Activated B cell treated with CpG ODN at 0.5 μM for 24 hours (primary cell): ENCODE measurements at places on chromosomes 3 and 15. TPM values are rescaled to one million over a fixed set of nuclear protein-coding genes. Genes with fewer than 3 reads are reported as not detected.

- no peak for DNase-seq
These were observed 15.8 kb downstream of the CSPG4 start for GRCh38 chr15:75696854-75697259.

DNA sequence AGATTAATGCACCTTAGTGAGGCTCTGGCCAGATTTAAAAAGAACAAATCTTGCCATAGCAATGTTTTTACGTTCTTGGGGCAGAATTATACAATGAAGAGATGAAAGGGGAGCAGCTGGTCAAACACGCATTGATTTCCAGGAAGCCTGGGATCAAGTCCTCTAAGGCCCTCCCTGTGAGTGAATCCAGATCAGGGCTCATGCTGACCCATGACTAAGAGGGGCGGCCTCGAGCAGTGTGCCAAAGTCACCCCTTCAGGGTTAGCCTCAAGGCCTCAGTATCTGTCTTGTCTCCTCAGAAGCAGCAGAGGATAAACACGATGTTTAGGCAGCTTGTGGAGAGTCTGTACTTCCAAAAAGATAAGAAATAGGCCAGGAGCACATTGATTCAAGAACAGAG is 9.3 kb upstream of the RBP1 start:
- no peak for DNase-seq

- no peak for DNase-seq
These were observed 50.7 kb upstream of the FOXB1 start for GRCh38 chr15:59953392-59953883.

DNA sequence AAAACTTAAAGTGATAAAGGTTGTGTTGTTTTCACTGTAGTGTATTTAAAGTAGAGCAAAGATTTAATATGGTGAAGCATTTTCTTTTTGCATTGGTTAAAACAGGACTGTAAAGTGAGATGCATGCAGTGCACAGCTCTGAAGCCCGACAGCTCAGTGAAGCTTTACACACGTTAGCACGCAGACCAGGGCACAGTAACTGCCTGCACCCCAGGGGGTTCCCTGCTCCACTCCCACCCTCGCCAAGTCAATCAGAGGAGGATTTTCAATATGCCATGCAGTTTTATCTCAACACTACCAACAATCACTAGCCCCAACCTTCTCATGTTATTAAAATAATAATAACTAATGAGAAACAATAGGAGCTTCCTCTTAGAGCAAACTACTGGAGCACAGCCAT is 28.1 kb upstream of the BCL2L10 start:
- no peak for DNase-seq

RTP2 gene
- not detected in 2 replicates for total RNA-seq

- DNase-seq = no peak
These were observed 24.7 kb downstream of the MINDY2 start for GRCh38 chr15:58795825-58796224.

DNA sequence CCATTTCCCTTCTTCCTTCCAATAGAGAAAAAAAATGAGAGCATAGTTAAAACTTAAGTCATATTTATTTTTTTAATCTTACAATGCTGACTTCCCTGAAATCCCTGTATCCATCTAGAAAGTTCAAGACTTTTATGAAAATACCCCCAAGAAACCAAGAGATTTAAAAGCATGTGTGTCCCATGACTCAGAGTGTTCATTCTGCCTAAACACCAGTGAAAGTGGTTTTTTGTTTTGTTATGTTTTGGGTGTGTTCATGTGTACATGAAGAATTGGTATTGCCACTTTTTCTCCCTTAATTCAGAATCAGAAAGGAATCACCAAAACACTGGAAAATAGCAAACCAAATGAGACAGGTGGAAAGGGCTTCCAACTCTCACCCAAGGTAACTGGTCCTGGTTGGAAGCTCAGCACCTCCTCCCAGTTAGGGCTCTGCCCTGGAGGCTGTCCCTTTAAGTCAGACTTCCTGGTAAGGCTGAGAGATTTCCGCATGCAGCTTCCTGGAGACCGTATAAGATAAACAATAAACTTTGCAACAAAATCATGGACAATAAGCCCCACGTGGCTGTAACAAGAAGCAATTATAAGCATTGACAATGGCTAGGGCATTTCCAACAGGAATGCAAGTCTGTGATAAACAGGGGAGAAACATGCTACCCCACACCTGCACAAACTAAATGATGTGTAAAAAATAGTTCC is 121.9 kb upstream of the ARHGEF3 start:
- DNase-seq = no peak

FRMD5 gene
- total RNA-seq = 0.53 TPM in 1 of 2 replicates, not detected in the other

GRCh38 chr15:57747206-57747896 is 40.8 kb downstream of the POLR2M start:
- no peak for DNase-seq

GRCh38 chr3:99544786-99545281 is 93.6 kb upstream of the COL8A1 start:
- no peak for DNase-seq

DNA sequence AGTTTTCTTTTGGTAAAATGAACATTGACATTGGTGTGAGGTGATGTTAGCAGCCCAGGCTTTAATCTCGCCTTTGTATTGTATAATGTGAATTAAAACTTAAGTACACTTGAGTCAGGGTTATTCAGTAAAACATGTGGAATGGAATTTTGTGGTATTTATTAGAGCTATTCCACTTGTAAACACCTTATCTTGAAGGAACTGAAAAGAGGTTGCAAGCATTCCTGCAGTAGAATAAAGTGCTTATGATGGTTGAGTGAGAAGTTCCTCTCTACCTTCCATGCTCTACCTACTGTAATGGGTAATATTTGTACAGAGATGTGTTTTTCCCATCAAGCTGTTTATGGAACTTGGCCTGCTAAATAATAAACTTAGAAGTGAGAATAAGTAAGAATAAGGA is 36.1 kb downstream of the HMG20A start:
- DNase-seq = no peak

- no peak for DNase-seq
These were observed 275.2 kb downstream of the EPHA6 start for GRCh38 chr3:97089621-97090020.

IL5RA gene
- total RNA-seq = not detected in 2 replicates

- no peak for DNase-seq
These were observed 1.5 kb downstream of the DLL4 start for GRCh38 chr15:40930430-40931299.

GRCh38 chr3:57816471-57817095 is 60.5 kb downstream of the SLMAP start:
- no peak for DNase-seq

DNA sequence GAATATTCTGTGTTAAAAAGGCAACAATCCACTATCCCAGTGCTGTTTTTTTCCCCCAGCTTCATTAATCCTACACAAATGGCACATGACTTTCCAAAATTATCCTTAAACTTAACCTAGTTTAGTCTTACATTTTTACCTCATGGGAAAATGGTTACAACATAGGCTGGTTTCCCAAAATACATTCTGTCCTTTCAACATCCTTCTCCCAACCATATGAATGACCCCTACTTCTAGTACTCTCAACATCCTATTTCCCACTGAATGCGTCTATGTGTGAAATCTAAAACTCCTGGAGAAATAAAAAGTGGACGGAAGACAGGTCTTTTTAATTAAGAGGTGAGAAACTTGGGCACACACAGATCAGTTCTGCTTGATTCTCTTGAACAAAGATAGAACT is 33.3 kb downstream of the ATOSA start:
- DNase-seq = no peak
